ENCODE measurements at places on chromosomes 1 and 21. TPM values are rescaled to one million over a fixed set of nuclear protein-coding genes. Genes with fewer than 3 reads are reported as not detected.

DNA sequence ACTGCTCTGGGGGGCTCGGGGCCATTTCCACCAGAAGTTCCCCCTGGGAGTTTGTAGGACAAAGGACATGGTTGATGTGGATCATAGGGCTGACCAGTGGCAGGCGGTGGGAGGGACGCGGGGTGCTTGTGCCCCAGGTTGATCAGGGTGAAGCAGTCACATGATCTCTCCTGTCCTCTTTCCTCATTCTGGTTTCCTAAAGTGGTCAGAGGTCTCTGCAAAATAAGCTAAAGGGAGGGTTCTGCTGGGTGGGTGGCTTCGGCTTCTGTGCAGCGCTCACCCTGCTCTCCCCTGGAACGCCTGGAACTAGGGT, 9.2 kb downstream of the PDXK start:
- H3K4me3 ChIP-seq = peak overlapping the region; percentile 52
- no peak for DNase-seq
- H3K36me3 ChIP-seq = no peaks in the 10 kb centered on the region
- peaks cover 20% of the 10 kb centered on the region for H3K4me1 ChIP-seq

DNA sequence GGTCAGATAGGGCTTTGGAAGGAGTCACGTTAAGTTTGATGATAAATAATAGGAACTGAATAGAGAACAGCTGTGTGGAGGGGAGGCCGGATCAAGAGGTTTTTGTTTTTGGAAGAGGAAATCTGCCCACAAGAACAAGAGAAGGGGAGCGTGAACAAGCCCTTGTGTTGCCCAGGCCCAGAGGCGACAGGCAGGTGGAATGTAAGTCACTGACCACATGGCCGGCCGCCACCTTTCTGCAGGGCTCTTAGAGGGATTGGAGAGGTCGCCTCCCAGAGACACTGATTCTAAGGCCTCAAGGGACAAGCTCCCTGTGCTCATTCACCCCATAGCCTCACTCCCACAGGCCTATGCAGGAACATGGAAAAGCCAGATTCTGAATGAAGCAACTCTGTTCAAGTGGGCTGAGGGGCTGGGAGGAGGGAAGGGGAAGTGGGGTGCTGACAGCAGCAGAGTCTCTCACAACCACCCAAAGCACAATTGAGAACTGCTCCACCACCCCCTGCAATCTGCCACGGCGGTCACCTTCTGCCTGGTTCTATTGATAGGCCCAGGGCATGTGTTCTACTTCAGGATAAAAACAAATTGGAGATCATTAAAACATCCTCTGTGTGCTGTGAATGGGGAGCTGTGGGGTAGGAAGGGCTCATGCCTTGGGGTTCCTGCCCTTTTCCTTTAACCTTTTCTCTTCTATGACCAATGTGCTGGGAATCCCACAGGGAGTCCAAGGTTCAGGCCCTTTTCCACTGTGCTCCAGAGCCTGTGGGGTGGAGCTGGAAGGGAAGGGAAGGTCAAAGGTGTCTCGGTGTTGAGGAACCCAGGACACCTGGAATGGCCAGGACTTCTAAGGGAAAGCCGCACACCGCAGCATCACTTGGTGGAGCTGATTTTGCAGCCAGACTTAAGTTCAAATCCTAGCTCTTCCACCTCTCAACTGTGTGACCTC, 63.3 kb upstream of the PARP1 start:
- H3K4me3 ChIP-seq = no peak overlapping the region
- H3K4me1 ChIP-seq = no peaks in the 10 kb centered on the region
- DNase-seq = no peak
- no peaks in the 10 kb centered on the region for H3K27me3 ChIP-seq

DNA sequence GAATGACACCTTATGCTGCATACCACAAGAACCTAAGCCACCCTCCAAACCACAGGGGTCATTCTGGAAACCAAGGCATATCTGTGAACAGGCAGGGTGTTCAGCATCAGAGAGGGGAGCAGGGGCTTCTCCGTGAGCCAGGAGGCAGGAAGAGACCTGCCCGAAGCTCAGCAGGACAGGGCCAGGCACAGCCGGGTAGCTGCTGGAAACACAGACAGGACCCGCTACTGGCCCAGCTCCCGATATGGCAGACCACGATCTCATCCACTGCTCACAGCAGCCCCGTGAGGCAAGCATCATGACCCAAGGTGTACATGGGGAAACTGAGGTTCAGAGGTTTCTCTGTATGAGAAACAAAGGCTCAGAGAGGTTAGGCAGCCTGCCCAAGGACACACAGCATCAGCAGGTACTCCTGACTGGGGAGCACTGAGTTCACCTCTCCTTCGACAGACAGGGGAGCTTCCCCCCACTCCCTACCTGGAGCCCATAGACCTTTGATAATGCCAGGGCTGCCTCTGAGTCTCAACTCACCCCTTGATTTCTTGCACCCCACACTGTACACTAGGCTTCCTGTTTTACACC, 317.7 kb downstream of the MATN1 start:
- no peaks in the 10 kb centered on the region for H3K4me1 ChIP-seq
- no peak overlapping the region for H3K4me3 ChIP-seq
- peak; percentile 5 for DNase-seq
- no peaks in the 10 kb centered on the region for H3K36me3 ChIP-seq
- H3K27me3 ChIP-seq = no peaks in the 10 kb centered on the region

DNA sequence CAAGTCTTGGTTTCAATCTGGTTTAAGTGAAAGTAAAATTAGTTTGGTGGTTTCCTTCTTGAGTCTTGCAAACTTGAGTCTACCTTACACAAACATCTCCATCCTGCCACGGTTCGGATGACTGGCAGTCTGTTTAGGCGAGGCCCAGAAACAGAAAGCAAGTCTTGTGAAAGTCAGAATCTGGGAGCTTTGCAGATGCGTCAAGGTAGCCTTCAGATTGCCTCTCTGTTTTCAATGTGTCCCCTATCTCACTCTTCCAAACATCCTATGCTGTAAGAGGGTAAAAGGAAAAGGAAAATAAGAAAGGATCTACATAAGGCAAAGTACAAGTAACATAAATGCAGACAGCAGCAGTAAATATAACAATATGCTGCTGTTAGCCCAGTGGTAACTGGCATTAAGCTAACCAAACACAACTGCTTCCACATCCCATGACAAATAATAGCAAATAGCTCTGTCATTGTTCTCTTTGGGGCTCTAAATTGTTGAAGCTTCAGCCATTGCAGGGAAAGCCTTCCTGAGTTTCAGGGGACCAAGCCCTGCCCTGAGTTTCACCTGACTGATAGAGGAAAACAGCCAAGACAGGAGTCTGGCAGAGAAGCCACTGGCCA, 26.2 kb upstream of the C1orf105 start:
- H3K4me3 ChIP-seq = no peak overlapping the region
- H3K4me1 ChIP-seq = no peaks in the 10 kb centered on the region
- H3K27ac ChIP-seq = peak overlapping the region; percentile 52
- H3K27me3 ChIP-seq = no peaks in the 10 kb centered on the region
- H3K36me3 ChIP-seq = no peaks in the 10 kb centered on the region
- no peak for DNase-seq

- H3K27ac ChIP-seq = no peak overlapping the region
- no peaks in the 10 kb centered on the region for H3K4me1 ChIP-seq
- no peaks in the 10 kb centered on the region for H3K27me3 ChIP-seq
- no peaks in the 10 kb centered on the region for H3K36me3 ChIP-seq
- no peak for DNase-seq
Observed at GRCh38 chr1:46070164-46070814, 62.1 kb downstream of the PIK3R3 start.

DNA sequence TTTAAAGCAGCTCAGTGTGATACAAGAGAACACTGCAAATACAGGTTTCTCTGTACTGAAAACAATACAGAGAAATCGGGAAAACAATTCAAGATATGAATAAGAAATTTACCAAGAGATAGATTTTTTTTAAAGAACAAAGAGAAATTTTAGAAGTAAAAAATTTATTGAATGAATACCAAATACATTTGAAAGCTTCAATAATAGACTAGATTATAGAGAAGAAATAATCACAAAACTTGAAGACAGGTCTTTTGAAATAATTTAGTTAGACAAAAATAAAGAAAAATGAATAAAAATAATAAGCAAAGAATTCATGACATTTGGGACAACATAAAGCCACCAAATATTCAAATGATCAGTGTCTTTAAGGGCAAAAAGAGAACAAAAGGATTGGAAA, 13.6 kb upstream of the FMO4 start:
- no peak for DNase-seq
- no peaks in the 10 kb centered on the region for H3K36me3 ChIP-seq
- H3K4me1 ChIP-seq = no peaks in the 10 kb centered on the region
- no peak overlapping the region for H3K27ac ChIP-seq
- no peaks in the 10 kb centered on the region for H3K27me3 ChIP-seq

DNA sequence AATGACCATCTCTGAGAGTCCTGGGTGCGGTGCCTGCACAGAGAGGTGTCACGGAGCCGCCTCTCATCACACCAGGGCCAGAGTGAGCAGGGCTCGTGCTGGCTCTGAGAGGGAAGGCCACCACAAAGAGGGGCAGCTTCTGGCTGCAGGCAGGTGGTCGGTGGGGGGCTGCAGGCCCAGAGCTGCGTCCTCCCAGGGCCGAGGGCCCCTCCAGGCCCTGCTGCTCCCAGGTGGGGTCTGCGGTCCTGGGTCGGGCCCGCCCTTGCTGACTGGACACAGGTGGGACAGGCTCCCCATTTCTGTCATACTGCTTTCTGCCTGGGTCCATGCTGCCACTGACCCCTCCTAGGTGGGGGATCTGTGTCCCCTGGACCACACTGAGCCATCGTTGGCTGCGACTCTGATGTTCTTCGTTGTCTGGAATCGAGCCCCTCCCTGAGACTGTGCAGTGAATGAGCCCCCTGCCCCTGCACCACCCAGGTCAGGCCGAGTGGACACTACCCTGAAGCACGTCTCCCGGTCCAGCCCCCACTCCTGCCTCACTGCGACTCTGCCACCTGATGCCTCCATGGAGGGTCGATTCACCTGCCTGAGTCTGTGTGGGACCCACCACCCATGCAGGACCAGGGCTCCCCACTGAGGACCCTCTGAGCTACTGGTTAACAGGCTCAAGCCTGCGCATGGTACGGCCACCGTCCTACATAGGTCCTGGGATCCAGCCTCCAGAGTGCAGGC, 332.0 kb upstream of the VAMP3 start:
- H3K36me3 ChIP-seq = no peaks in the 10 kb centered on the region
- H3K4me1 ChIP-seq = no peaks in the 10 kb centered on the region
- no peaks in the 10 kb centered on the region for H3K27me3 ChIP-seq

GRCh38 chr1:29975036-29975694, 738.8 kb downstream of the PTPRU start:
- peaks cover 12% of the 10 kb centered on the region for H3K27me3 ChIP-seq
- H3K36me3 ChIP-seq = no peaks in the 10 kb centered on the region
- no peak overlapping the region for H3K27ac ChIP-seq
- H3K4me1 ChIP-seq = no peaks in the 10 kb centered on the region
- DNase-seq = no peak

DNA sequence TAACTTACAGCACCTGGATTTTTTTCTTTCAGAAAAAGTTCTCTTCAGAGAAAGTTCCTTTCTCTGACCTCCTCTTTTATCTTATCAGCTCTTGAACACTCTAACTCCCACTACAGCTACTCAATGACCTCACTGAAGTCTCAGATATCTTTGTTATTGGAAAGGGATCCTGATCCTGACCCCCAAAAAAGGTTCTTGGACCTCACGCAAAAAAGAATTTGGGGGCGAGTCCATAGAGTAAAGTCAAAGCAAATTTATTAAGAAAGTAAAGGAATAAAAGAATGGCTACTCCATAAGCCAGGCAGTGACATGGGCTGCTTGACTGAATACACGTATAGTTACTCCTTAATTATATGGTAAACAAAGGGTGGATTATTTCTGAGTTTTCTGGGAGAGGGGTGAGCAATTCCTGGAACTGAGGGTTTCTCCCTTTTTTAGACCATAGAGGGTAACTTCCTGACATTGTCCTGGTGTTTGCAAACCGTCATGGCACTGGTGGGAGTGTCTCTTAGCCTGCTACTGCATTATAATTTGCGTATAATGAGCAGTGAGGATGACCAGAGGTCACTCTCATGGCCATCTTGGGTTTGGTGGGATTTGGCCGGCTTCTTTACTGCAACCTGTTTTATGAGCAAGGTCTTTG, 44.2 kb downstream of the WDR64 start:
- no peak for DNase-seq
- H3K4me1 ChIP-seq = no peaks in the 10 kb centered on the region
- H3K27me3 ChIP-seq = no peaks in the 10 kb centered on the region
- H3K4me3 ChIP-seq = no peak overlapping the region
- no peaks in the 10 kb centered on the region for H3K36me3 ChIP-seq

DNA sequence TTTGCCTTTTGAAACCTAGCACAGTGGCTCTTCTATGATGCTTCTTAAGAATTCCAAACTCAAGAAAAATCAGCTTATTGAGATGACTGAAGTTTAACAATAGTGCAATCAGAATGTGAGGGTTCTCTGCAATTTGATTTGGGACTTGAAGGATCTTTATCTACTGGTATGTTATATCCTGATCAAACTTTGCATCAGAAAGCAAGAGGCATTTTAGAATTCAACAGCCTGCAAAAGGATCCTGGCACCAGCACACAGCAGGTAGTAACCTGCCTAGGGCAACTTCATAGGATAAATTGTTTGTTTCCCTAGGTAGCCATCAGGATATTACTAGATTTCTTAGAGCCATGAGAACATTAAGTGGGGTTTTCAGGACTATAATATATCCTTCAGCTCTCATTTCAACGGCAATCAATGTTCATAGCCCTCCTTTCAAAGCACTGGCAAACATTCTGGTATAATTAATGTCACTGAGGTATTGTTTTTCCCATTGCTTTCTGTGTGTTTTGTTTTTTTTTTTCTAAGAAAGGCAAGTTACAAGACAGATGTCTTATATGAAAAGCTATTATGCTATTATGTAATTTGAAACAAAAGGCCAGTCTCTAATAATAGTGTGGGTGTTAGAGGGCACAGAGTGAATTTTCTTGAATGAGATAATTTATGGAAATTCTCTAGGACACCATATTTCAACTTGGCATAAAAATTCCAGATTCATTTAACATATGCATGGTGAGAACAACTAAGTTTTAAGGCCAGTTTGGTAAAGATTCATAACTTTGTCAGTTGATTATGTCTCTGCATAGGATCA, 34.5 kb downstream of the NTNG1 start:
- H3K27ac ChIP-seq = no peak overlapping the region
- no peak for DNase-seq
- H3K36me3 ChIP-seq = no peaks in the 10 kb centered on the region
- no peaks in the 10 kb centered on the region for H3K27me3 ChIP-seq
- no peak overlapping the region for H3K4me3 ChIP-seq

CCDC27 gene
- not detected for total RNA-seq

MAP3K7CL gene
- 7.5 TPM for total RNA-seq

MSH4 gene
- total RNA-seq = 0.88 TPM

Measured in breast epithelium (tissue), 4 donors.